ENCODE measurements at places on chromosomes 3 and 15.

DNA sequence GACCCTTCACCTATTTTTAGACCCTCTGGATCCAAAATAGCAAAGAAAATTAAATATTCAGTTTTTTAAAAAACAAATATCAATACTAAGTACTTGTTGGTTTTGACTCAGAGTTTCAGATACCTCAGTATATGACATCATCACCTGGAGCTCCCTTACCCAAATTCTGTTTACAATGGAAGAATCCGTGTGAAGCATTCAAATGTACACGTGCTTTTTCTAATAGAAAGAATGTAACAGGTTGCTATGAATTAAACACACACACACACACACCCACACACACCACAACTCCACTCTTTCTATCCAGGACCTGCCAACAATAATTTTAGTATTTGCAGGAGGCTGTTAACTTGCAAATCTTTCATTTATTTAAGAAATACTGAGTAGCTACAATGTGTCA, 221.8 kb downstream of the THRB start:
- DNase-seq = no peak

GRCh38 chr3:16671690-16672089, 66.5 kb upstream of the DAZL start:
- no peak for DNase-seq

DNA sequence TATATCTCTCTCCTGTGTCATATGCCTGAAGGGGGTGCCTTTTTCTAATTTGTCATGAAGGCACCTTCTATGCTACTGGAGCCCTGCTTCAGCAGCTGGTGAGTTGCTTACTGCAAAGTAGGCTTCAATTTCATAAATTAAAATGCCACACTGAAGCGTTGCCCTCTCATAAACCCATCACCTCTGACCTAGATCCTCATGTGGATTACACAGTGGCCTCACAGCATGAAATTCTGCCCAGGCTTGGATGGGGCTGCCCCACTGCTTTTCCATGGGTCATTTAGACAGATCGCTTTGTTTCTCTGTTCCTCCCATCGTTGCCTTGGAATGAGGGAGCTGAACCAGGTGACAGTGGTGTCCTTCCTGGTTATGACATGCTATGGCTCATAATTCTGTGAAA, 131.2 kb downstream of the RPL22L1 start:
- no peak for DNase-seq

GRCh38 chr15:61175024-61175423, 54.1 kb downstream of the RORA start:
- DNase-seq = no peak

DNA sequence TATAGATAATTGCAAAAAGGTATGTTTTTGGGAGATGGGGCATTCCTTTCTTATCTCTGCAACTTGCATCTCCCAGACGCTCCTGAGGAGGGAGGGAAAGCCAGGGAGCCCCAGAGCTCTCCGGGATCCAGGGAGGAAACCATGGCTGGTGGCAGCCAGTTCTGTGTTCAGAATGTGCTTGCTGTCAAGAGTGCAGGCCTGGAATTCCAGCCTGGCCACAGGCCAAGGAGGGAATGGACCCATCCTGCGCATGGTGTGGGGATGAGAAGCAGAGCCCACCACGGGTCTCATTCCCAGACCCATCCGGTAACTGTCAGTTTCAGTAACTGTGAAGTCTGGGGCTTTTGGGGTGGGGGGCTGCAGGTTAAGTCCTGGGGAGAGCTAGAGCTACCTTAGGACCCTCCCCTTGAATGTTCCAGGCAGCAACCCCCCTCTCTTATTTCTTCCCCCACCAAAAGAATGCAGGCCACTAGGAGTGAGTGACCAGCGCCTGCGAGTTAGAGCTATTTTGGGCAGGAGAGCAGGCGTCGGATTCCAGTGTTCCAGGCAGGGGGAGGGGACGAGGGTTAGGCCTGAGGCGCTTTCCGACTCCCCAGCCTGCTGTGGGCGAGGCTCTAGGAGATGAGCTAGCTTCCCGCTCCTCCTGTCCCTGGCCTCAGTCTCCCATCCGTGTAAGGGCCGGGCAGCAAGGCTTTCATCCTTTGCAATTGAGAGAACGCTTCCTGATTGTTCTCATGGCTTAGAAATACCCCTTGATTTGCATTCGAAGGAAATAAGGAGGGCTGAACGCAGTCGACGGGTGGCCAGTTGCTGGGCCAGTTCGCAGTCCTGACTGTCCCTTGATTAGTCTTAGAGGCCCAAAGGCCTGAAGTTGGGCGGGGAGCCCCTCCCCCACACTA, 781 bp upstream of the DAG1 start:
- DNase-seq = peak; percentile 58

- no peak for DNase-seq
Observed at GRCh38 chr15:78149805-78150751, 916 bp downstream of the IDH3A start.

DNA sequence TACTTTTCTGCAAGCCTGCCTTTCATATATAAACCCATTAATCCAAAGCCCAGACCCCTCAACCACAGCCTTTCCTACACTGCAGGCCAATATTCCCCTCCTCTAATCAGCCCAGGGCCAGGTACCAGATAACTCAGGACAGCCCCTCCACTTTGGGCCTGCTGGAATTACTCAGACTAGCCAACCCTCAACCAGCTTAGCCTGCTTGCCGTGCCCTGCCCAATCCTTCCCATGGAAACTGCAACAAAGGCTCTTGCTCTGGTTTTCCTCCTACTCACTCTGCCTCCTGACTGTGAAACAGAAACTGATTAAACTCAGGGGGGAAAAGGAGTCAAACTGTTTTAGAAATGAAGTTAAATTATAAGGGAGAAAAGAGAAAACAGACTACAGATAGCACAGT, 248.1 kb downstream of the KLF13 start:
- DNase-seq = no peak

- DNase-seq = no peak
Observed at GRCh38 chr15:84081391-84082168, 154.0 kb upstream of the GOLGA6L4 start.

- no peak for DNase-seq
Observed at GRCh38 chr15:29008846-29009245, 123.1 kb downstream of the APBA2 start.

DNA sequence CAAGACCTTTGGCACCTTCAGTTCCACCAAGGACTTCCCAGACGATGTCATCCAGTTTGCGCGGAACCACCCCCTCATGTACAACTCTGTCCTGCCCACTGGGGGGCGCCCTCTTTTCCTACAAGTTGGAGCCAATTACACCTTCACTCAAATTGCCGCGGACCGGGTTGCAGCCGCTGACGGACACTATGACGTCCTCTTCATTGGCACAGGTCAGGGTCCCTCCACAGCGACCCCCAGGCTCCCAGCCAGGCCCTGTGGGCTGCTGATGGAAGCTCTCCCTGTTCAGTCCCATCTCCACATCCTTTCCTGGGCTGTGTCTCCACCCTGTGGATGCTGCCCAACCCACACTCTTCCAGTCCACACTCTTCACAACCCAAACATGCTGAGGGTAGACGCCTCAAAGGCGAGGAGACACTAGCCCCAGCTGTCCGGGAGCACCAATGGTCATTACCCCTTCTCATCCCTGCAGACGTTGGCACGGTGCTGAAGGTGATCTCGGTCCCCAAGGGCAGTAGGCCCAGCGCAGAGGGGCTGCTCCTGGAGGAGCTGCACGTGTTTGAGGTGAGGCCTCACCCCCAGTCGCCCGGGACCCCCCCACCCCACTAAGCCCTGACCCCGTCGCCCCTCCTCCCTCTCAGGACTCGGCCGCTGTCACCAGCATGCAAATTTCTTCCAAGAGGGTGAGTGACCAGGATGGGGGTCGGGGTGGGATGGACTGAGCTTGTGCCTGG, 4.3 kb upstream of the LSMEM2 start:
- peak; percentile 38 for DNase-seq

DNA sequence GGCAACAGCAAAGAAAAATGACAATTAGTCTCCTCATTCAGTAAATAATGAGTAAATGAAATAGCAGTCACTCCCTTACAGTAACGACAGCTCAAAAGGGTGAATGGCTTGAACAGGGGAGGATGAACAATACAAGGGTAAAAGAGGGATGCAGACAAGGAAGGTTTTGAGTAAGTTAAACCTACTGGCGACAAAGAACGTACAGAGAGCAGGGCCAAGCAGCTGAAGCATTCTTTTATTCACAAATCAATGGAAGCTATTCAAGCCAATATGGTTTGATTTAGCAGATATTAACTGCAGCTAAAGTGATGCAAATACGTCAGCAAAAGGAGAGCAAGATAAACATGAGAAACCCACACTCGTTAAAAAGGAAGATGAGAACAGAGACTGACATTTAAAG, 90.7 kb upstream of the ICE2 start:
- no peak for DNase-seq

- no peak for DNase-seq
Observed at GRCh38 chr3:73207946-73208440, 146.5 kb downstream of the EBLN2 start.

DNA sequence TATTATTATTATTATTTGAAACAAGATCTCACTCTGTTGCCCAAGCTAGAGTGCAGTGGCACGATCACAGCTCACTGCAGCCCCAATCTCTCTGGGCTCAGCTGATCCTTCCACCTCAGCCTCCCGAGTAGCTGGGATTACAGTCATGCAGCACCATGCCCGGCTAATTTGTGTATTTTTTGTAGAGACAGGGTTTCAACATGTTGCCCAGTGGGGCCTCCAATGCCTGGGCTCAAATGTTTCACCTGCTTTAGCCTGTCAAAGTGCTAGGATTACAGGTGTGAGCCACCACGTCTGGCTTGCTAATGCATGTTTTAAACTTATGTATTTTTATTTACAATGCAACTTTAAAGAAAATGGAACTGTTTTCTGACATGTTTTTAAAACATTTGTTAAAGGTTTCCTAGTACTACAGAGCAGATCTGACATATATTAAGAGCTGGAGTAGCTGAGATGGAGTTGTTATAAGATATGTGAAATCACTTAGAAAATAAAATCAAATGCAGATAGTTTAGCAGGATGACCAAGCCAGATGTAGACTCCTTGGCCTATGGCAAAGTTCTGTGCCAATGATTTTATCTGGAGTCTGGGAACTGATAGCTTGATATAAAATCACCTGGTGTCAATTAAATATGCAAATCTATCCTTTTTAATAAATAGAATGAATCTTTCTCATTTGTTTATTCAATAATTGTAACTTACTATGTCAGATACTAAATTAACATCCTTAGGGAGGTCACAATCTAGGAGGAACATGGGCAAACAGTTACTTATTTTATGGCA, 310.1 kb upstream of the NAALADL2 start:
- no peak for DNase-seq

DNA sequence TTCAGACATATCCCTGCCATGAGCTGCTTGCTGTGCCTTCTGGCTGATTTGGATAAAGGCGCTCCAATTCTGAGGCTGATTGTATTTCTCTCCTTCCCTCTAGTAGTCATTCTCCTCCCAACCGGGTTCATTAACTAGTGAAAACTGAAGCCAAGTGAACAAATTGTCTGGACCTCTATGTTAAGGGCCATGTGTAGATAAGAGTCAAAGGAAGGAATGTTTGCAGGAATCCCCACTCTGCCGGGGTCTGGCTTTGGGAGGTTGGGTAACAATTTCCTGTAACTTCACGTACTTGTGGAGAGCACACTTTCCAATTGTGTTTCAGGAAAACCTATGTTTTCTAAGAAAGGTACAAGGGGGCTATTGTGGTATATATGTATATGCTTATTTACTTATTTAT, 38.2 kb upstream of the SUCLG2 start:
- DNase-seq = no peak

All from NCI-H460 (cell line).